ENCODE measurements at places on chromosomes 2 and 18.

- DNase-seq, result no peak
Measured at GRCh38 chr2:201858281-201859184, 52.2 kb downstream of the CDK15 start.

- DNase-seq, result no peak
Measured at GRCh38 chr2:17680119-17680518, 73.5 kb downstream of the SMC6 start.

GRCh38 chr2:54063967-54064535 is 51.4 kb upstream of the ACYP2 start:
- no peak for DNase-seq

GRCh38 chr2:45968946-45969584 is 317.6 kb downstream of the PRKCE start:
- no peak for DNase-seq

GRCh38 chr2:230874456-230874855 is 9.7 kb downstream of the ITM2C start:
- DNase-seq, result no peak

DNA sequence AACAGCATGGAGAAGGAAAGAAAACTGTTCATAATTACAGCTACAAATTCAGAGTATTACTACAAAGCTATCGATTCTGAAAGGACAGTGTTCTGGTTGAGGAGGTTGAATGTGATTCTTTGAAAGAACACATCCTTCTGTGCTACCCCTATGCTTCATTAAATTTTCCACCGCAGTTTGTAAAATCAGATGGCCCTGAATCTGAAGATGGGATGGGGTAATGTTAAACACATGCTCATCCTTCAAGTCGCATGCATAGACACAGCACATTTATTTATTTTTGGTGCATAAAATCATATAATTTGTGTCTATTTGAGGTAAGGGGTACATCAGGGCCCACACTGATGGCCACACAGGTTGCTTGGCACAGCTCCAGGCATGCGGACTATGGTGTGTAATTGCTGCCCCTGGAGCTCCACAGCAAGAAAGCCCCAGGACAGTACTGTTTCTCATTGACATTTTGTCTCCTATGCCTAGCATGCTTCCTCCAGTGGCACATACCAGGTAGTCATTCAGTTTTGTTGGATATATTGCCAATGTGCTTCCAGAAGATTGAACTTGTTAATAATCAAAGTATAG is 238.8 kb upstream of the TANK start:
- DNase-seq, result no peak

GRCh38 chr18:25561918-25562317 is 210.0 kb upstream of the ZNF521 start:
- no peak for DNase-seq

GRCh38 chr2:10601866-10602566 is 87.8 kb downstream of the NOL10 start:
- no peak for DNase-seq

All from activated CD8-positive, alpha-beta memory T cell treated with anti-CD3 and anti-CD28 coated beads for 4 hours (primary cell).